ENCODE measurements at places on chromosomes 1 and 21.
A peak's percentile ranks its signal among the peaks of the same experiment; 100 is the strongest.

DNA sequence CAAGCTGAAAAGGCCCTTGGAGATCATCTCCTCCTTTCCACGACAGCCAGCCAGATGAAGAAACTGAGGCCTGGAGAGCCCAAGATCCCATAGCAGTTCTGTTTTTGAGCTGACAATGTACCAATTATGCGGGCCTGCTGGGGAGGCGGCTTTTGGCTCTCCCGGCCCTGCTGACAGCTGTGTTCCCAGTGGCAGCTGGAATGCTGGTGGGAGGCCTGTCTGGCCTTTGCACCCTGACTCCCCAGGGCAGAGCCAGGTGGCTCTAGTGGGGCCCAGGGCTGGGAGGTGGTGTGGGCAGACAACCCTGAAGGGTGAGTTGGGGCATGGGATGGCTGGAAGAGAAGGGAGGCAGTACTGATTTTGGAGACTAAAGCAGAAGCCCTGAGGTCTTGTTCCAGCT, 30.7 kb upstream of the WASF2 start:
- DNase-seq = no peak

DNA sequence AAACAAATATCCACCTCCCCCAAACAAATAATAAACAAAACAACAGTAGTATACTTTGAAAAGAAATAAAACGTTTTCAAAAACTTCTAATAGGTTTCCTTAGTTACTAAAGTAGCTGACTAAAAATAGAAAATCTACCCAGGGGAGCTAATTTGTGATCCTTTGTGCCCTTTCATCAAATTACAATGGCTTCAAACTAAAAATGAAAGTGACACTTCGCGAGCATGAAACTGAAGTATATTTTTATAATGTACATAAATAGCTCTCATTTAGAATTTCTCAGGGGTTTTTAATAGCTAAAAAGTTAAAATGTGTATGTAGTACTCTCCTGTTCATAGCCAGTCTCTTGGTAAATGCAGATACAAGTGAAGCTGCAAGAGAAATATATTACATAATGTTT, 78.4 kb downstream of the BRINP3 start:
- no peak for DNase-seq

GRCh38 chr1:6466023-6466422, at the start of gene TNFRSF25:
Gene TNFRSF25, minus strand, starts transcription at chr1:6466173. Its CDS starts 66 bp downstream, at chr1:6466107.
- no peak for DNase-seq

- DNase-seq = no peak
Observed at GRCh38 chr1:93033029-93033428, 46.1 kb upstream of the MTF2 start.

DNA sequence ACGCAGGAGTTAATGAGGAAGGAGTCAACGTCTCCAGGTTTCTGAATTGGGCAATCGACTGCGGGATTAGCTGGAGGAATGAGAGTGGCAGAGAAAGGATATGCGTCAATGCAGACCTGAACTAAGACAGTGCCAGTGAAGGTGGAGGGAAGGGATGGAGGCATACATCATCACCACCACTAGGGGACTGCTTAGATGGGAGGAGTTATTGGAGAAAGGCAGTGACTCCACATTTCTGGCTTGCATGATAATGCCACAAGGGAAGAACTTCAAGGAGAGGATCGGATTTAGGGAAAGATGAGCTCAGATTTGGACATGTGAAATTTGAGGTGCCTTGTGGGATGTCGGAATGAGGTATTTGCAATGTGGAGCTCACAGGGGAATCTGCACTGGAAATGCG, 17.5 kb downstream of the VASH2 start:
- DNase-seq = peak; percentile 46

GRCh38 chr1:53310847-53311681, 16.8 kb downstream of the LRP8 start:
- DNase-seq = no peak

GRCh38 chr1:41870076-41870562, 48.6 kb downstream of the HIVEP3 start:
- no peak for DNase-seq

GRCh38 chr1:229410692-229411433, 23.0 kb downstream of the ACTA1 start:
- peak; percentile 64 for DNase-seq

Measured in KBM-7 (cell line).